DMS 273 treated with DMSO at 0.1 percent for 48 hours (cell line): ENCODE measurements at places on chromosomes 1 and 21.

DNA sequence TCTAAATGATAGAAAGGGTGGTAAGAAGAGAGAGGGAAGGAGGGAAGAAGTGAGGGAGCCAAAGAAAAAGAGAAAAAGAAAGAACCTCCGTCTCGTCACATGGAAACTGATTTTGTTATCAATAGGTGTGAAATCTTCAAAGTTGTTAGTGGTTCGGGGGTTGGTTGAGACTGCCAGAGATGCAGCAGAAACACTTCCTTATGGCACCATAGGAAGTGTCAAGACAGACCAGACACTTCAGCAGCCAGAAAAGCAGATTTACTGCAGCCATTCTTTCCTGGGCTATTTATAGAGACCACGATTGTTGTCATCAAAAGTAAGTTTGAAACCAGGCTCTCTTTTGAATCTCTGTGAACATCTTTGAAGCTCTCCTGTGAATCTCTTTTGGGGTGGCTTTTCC lies 150.5 kb downstream of the PLPPR5 start:
- DNase-seq, result no peak

DNA sequence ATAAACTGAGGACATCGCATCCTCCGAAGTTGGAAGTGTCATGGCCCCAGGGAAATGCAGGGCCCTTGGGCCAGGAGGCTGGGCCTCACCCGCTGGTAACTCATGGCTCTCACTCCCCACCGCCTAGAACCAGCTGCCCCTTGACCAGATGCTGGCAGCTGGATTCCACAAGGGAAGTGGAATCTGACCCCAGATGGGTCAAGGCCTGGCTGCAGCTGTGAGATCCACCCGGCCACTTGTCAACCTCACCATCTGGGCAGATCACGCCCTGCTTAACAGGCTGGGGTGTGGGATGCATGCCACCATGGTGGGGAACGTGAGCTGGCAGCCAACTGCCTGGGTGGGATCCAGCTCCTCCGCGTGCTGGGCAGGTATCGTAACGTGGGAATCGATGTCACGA lies 25.5 kb downstream of the KCNAB2 start:
- DNase-seq, result no peak

DNA sequence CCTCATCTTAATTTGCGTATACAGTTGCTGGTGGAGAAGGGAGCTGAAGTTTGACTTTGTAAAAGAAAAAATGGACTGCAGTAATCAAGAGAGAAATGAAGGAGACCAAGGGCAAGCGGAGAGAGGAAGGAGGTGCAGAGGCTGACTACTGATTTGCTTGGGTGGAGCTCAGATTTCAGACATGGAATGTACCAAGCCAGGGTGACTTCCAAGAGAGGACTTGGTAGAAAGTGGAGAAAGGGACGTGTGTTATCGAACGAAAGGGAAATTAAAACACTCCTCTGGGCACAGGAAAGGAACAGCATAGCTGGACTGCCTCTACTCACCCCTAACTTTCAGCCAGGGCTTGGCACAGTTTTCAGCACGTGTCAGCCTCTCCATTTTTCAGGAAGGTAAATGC lies 15.1 kb upstream of the HEATR1 start:
- DNase-seq, result no peak

- DNase-seq, result no peak
Observed at GRCh38 chr1:38791892-38792291, 67.7 kb downstream of the RRAGC start.

DNA sequence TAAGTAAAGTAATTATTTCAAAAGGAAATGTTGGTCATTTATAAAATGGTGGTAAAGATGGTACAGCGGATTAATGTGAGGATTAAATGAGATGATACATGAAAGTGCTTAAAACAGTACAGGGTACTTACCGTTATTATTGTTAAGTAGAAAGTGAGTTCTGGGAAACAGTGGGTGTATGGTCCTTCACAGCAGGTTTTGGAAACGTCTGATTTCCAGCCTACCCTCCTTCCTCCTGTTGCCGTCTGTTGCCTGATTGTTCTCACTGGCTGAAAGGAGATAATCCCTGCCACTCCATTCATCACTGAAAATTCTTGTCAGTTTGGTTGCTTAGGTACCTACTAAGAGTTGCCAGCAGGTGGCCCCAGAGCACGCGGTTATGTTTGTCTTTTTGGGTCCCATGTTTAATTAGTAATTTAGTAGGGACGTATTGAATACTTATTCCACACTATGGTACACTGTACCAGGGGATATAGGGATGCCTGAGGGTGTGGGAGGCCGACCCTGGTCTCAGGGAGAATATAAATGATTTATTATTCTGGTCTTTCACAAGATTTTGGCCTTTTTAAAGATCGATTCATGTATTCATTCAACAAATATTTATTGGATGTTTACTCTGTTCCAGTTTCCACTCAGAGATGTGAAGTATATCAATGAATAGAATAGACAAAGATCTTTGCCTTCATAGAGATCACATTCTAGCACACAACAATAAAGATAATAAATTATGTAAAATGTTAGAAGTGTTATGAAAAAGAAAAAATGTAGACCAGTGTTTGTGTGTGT lies 30.8 kb upstream of the RPTN start:
- peak; percentile 23 for DNase-seq

DNA sequence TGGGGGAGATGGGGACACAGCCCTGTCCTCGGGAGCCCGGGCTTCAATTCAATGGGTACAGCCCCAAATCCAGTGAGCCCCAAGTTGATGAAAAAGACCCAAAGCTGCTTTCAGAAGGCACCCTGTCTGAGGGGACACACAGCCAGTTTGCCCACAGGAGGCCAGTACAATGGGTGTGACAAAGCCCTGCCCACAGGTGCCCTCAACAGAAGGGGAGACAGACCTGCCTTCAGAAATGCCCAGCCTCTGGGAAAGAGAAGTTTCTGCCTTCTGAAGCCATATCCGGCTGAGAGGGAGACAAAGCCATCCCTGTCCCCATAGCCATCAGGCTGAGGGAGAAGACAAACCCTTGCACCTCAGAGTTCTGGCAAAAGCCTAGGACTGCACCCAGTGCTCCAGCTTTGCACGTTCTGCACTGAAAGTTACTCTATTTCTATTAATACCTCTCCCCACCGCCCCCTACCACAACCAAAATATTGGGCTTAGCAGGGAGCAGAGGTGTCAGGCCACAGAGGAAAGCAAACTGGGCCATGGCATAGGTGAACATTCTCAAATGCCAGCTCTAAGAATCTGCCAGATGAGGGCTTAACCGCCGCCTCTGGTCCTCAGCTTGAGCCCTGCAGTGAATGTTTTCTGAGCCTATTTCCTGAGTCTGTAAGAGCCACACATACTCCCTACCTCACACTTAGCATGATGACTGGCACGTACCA lies 18.0 kb upstream of the PTAFR start:
- no peak for DNase-seq

- DNase-seq, result no peak
Observed at GRCh38 chr1:1157426-1157913, 16.2 kb upstream of the TTLL10 start.

GRCh38 chr1:51210055-51210454 lies 26.0 kb upstream of the RNF11 start:
- no peak for DNase-seq

- DNase-seq, result no peak
Observed at GRCh38 chr1:84844094-84844493, 48.9 kb downstream of the LPAR3 start.

- no peak for DNase-seq
Observed at GRCh38 chr1:58621391-58621790, 44.3 kb upstream of the TACSTD2 start.

DNA sequence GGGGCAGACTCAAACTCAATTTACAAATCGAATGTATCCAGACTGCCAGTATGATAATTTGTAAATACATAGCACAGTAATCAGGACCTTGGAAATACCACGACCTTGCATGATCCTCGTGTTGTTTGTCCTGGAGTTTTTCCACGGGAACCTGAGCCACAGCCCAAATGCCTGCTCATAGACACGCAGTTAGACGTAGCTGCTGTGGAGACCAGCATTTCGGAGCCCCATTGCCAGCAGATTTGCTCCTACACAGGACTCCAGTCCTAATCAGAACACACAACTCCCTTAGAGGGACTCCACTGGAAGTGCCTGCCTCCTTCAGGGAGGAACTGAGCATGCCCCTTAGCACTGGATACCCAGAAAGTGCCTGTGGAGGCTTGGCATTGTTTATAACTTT lies 163.2 kb downstream of the GALNT2 start:
- no peak for DNase-seq

DNA sequence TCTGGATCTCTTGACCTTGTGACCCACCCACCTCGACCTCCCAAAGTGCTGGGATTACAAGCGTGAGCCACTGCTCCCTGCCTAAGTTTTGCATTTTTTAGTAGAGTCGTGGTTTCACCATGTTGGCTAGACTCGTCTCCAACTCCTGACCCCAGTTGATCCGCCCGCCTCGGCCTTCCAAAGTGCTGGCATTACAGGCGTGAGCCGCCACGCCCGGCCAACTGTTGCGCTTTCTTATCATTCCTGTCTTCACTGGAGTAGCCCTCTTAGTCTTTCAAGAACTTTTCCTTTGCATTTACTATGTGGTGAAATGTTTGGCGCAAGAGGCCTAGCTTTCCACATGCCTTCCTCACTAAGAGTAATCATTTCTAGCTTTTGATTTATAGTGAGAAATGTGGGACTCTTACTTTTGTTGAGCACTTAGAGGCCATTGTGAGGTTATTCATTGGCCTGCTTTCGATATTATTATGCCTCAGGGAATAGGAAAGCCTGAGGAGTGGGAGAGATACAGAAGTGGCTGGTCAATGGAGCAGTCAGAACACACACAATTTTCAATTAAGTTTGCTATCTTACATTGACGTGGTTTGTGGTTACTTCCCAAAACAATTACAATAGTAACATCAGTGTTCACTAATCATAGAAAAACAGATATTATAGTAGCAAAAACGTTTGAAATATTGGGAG lies 111.0 kb downstream of the ZMYM4 start:
- DNase-seq, result no peak

GRCh38 chr1:204653590-204654340 lies 31.8 kb downstream of the LRRN2 start:
- no peak for DNase-seq

- no peak for DNase-seq
Observed at GRCh38 chr1:53869454-53870117, 20.0 kb downstream of the YIPF1 start.
